ENCODE measurements at places on chromosomes 16 and 17.

GRCh38 chr17:41067281-41067680 is 1.6 kb upstream of the KRTAP2-4 start:
- no peak for DNase-seq

GRCh38 chr16:51267681-51268080 is 116.6 kb upstream of the SALL1 start:
- no peak for DNase-seq

DNA sequence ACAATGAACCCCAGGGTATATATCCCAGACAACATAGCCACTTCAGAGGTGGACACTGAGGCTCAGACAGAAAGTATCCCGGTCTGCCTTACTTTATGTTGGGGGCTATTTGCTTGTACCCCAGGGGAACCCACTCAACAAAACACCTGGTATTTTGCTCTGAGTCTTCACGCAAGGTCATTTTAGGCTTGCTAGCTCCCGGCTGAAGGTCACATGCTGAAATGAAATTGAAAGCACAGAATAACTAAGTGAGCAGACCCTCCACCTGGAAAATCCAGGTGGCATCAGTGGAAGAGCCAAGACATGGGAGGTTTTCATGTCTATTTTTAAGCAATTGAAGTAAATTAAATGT is 4.1 kb upstream of the KDM8 start:
- no peak for DNase-seq

- DNase-seq: no peak
Observed at GRCh38 chr17:62062944-62063343, 2.1 kb downstream of the MED13 start.

GRCh38 chr16:4093495-4094126 is 22.6 kb downstream of the ADCY9 start:
- no peak for DNase-seq

DNA sequence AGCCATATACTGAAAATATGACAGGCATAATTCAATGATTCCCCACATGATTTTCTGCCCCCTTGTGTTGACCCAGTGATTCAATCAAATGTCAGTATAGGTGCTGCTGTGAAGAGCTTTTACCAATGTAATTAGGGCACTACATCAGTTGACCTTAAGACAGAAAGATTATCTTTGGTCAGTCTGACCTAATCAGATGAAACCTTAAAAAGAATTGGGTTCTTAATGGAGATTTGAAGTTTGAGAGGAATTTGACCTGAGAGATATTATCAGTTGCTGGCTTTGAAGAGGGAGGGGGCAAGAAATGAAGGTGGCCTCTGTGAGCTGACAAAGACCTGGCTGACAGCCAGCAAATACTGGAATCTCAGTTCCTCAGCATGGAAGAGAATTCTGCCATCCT is 358.7 kb upstream of the CA10 start:
- no peak for DNase-seq

GRCh38 chr17:7982173-7982572 is 20.2 kb upstream of the GUCY2D start:
- peak; percentile 30 for DNase-seq

DNA sequence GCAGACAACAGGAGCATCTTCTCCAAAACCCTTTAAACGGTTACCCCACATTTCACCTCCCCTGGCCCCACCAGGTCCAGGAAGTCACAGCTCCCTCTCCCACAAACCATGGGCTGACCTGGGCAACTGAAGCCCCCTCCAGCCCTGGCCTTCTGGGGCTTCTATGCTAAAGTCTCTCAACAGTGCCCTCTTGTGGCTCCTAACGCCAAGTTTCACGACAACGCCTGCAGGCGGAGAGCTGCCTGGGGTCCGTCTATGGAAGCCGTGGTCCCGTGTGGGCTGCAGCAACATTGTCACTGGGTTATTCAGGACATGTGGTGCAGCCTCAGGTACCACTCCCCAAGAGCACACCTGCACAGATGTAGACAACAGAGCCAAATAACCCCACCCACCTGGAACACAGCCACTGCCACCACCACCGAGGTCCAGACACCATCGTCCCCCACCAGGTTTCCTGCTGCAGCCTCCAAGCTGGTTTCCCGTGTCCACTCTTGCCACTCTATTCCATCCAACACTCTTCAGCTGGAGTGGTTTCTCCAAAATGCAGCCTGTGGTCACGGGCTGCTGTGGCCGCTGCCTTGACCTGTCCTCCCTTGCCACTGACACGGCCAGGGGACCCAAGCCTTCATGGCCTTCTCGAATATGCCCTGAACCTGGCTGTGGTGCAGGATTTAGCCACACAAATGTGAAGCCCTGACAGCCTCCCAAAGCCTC is 19.1 kb downstream of the C16orf95 start:
- DNase-seq: peak; percentile 64

DNA sequence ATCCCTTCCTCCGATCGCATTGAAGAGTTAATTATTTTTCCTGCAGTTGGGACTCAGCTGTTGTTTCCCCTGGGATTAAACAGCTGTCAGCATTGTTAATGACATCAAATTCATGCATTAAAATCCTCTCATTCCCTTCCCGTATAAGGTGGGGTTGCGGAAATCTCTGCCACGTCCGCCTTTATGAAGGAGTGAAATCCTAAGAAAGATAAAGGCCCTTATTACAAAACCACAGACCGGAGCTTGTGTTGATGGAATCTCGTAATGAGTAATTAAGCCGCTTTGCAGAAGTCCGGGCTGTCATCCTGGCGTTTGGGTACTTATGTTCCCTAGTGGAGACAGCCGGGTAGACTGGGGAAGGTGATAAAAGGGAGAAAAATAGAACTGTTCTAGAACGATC is 627.6 kb downstream of the MAF start:
- DNase-seq: no peak

GRCh38 chr17:2406903-2407790 is 6.3 kb upstream of the MNT start:
- DNase-seq: peak; percentile 43

- DNase-seq: peak; percentile 36
Observed at GRCh38 chr17:4444782-4445473, 11.2 kb downstream of the SPNS3 start.

DNA sequence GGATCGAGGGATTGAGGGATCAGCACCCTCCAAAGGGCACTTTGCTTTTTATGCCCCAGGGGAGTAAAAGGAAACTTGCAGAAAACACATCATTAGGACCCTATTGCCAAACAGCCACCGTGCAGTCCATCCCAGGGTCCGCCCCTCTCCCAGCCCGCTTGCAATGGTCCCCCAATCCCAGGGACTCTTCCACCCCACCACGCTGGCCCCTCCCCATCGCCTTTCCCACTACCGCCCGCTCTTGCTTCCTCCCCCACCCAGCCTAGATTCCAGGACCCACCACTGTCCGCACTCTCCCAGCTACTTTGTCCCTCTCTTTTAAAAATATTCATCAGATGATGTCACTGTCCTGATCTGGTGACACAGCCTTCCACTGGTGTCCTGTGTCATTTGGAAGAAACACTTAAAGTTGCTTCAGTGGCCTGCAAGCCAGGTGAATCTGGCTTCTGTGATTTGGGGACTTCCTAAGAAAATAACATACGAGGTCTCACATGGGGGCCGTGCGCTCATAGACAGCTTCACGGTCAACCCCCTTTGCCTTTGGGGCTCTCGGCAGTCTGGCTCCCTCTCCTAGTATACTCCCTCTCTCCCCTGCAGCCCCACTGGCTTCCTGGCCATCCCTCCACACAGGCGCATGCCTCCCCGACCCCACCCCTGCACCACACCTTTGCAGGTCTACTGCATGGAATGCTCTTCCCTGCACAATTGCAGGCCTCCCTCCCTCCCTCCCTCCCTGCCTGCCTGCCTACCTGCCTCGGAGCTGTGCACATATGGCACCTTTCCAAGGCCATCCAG is 127.9 kb downstream of the RBFOX3 start:
- peak; percentile 48 for DNase-seq

- DNase-seq: no peak
Observed at GRCh38 chr16:48955837-48956236, 325.8 kb downstream of the CBLN1 start.

- DNase-seq: no peak
Observed at GRCh38 chr17:56810343-56810742, 23.4 kb downstream of the C17orf67 start.

- no peak for DNase-seq
Observed at GRCh38 chr17:17750881-17751280, 69.6 kb downstream of the RAI1 start.

- no peak for DNase-seq
Observed at GRCh38 chr16:30853758-30854157, 40.1 kb downstream of the BCL7C start.

GRCh38 chr17:20927308-20927977 is 115.4 kb downstream of the USP22 start:
- DNase-seq: no peak

DNA sequence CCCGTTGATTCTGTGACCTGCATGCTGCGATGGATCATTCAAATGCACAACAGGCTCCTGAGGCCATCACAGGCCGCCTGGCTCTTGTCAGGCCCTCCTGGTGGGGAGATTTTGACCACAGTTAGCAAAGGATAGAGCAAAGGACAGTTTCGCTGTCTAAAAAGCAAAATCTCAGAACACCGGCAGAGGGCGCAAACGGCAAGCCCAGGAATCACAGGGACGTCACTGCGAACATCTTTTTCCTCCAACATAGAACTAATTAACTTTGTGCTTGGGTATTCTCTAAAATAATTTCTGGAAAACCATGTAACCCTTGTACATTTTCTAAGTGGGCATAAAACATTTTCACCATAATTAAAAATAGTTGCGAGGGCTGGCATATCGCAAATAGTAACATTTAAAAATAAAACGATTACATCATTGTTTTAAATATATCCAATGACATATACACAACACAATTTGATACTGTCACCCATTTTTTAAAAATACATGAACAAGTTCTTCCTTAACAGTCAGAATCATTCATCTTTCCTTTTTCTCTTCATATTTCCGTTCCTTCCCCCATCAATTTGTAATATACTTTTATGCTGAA is 19.7 kb upstream of the SLC47A1 start:
- peak; percentile 72 for DNase-seq

DNA sequence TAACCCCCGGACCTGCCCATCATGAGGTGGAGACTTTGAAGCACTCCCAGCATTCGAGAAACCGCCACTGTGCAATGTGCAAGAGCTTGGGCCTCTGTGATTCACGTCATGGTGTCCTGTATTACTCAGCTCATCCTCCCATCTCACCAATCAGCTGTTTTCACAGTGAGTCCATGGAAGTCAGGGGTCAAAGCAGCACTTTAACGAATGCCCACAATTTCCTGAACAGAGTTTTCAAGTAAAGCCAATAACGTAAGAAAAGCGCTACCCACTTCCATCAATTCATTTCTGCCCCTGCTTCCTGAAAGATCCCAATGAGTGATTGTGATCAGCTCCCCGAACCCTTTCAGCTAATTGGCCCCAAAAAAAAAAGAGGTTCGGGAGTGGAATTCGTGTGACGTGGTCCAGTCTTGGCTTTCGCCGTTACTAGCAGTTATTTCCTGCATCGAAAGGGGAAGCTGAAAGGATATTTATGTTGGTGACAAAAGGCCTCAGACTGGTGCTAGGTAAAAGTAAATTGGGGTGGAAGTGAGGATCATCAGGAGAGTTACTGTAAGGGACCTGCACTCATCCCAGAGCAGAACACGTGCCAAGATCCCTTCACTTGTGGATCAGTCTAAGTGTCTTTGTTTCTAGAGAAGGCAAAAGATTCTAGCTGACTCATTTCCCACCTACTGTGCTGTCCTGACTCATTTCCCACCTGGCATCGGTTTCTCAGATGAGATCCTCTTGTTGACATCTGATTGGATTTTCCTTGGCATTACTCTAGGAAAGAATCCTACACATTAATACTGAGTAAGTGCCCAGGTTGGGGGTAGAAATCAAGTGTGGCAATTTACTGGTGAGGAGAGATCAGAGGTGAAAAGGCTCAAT is 136.7 kb upstream of the NUDT7 start:
- peak; percentile 82 for DNase-seq

DNA sequence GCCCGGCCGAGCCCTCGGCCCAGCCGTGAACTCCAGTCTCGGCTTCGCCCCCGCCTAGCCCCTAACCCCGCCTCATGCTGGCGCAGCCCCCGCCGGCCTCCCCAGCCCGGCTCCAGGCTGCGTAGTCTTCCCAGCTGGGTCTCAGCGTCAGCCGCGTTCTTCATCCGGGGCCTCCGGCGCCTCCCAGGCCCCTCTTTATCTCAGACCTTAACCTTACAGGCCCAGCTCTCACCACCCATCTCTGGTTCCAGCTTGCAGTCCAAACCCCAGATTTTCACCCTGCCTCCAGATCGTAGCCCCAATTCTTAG is at the start of gene PROCA1:
Gene PROCA1 (minus strand): TSS at position 166 of the 309 bp plus-strand sequence. CDS start 228 bp downstream, outside the sequence.
- DNase-seq: no peak

GRCh38 chr16:49621241-49622083 is 234.4 kb downstream of the ZNF423 start:
- DNase-seq: no peak

- DNase-seq: no peak
Observed at GRCh38 chr17:75831032-75831571, 13.1 kb downstream of the UNC13D start.

DNA sequence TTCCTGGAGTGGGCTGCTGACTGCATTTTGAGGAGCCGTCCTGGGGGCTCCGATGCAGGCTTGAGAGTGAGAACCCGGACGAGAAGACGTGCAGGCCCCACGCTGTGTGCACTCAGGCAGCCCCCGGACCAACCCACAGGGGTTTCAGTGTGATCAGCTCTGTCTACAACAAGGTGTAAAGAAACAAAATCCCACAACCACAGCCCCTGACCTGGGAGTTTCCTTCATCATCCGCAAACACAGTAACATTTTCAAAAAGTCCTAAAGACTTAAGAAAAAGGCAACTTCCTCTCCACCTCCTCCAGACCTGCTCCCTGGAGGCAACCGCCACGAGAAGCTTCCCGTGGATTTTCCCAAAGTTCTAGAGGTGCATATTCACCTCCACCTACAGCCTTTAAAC is 15.4 kb upstream of the MEAK7 start:
- no peak for DNase-seq

DNA sequence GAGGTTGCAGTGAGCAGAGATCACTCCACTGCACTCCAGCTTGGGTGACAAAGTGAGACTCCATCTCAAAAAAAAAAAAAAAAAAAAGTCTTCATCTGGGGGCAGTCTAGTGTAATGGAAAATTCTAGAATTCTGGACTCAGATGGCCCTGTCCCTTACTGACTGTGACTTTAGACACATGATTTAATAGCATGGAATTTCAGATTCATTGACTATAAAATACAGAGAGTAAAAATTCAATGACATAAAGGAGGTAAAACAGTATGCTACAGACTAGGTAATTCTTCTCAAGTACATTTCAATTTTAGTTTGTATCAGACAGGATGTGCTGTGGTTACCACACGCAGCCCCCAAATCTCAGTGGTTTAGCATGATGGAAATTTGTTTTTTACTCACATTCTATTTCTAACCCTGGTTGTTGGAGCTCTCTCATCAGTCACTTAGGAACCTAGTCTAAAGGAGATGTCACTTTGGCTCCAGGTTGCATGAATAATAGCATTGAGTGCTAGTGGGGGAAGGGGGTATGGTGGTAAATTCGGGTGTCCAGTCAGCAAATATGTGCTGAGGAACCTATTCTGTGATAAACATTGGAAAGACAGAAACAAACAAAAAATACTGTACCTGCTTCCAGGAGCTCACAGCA is 444.0 kb downstream of the XYLT1 start:
- no peak for DNase-seq

GRCh38 chr16:67190041-67190440 is at the start of gene EXOC3L1:
Gene EXOC3L1, minus strand, starts transcription at chr16:67190136. Its CDS starts 460 bp downstream, at chr16:67189676.
- no peak for DNase-seq

- no peak for DNase-seq
Observed at GRCh38 chr17:72660274-72661115, 432.0 kb downstream of the SLC39A11 start.
